ENCODE measurements at places on chromosomes 5 and 9.

DNA sequence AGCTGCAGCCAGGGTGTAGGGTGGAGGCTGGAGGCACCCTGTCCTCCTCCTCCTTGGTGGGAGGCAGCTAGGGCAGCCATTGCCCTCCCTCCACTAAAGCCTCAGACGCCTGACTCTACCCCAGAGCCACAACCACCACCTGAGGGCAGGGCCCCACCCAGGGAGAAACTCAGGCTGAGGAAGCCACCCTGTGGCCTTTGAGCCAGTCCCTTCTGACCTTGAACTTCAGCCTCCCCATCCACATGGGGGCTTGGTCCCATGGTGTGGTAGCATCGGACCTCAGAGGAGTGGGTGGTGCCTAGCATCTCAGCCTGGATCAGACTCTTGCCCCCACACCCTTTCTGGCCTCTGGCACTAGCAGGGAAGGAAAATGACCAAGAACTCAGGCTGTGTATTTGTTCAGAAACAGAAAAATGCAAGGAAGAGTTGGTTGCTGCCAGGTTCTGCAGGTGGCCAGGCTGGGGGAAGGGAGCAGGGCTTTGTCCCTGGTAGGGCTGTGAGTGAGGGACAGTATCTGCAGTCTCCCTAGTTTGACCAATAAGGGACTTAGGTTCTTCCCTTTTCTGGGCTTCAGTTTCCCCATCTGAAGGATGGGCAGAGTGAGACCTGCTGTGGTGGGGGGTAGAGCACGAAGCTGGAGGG is 3.2 kb downstream of the DAB2IP start:
- DNase-seq = no peak

DNA sequence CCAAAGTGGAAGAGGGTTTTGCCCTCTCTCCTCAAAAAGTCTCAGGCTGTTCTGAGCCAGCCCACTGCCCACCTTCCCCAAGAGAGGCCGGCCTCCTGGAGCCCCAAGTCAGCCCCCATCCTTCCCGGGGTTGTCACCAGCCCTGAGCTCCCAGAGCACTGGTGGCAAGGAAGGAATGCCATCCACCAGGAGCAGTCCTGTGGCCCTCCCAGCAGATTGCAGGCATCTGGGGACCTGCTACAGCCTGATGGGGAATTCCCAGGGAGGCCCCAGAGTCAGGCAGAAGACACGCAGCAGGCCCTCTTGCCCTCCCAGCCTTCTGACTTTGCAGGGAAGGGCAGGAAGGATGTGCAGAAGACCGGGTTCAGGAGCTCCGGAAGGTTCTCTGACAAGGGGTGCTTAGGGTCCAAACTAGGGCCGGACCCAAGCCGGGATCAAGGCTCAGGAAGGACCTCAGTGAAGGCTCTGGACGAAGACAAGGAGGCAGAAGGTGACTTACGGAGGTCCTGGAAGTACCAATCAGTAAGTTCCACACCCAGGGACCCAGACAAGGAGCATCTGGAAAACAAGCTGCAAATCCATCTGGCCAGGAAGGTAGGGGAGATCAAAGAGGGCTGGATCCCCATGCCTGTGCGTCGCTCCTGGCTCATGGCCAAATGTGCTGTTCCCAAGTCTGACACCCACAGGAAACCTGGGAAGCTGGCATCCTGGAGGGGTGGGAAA is 3.7 kb downstream of the SPATA31E1 start:
- DNase-seq = peak; percentile 26

- DNase-seq = peak; percentile 77
Observed at GRCh38 chr5:176822041-176822792, 11.9 kb downstream of the UNC5A start.

DNA sequence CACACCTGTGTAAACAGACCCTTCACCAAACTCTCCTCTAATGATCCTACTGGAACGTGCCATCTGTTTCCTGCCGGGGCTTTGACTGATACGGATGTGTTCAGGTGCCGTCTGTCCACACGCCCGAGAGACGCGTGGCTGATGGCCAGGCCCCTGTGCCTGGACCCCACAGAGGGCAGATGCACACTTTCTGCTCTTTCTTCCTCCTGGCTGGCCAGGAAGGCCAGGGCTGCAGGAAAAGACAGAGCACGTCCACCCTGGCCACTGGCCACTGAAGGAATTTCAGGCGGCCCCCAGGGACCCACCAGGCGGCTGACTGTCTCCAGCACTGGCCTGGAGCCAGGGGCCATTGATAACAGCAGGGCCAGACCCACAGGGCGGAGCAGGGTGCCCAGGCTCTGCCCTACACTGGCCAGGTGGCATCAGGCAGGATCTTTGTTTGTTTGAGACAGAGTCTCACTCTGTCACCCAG is 3.6 kb upstream of the ENG start:
- no peak for DNase-seq

- DNase-seq = no peak
Observed at GRCh38 chr9:99262949-99263418, 40.9 kb downstream of the SEC61B start.

All from islet precursor cell (in vitro differentiated cells).